PC-9 (cell line): ENCODE measurements at places on chromosomes 6 and 20. TPM values are rescaled to one million over a fixed set of nuclear protein-coding genes. Genes with fewer than 3 reads are reported as not detected.

- H3K4me1 ChIP-seq, result peaks cover 42% of the 10 kb centered on the region
- no peak for DNase-seq
- H3K27me3 ChIP-seq, result no peaks in the 10 kb centered on the region
These were observed 57.2 kb downstream of the TRAM2 start for GRCh38 chr6:52519618-52520017.

DNA sequence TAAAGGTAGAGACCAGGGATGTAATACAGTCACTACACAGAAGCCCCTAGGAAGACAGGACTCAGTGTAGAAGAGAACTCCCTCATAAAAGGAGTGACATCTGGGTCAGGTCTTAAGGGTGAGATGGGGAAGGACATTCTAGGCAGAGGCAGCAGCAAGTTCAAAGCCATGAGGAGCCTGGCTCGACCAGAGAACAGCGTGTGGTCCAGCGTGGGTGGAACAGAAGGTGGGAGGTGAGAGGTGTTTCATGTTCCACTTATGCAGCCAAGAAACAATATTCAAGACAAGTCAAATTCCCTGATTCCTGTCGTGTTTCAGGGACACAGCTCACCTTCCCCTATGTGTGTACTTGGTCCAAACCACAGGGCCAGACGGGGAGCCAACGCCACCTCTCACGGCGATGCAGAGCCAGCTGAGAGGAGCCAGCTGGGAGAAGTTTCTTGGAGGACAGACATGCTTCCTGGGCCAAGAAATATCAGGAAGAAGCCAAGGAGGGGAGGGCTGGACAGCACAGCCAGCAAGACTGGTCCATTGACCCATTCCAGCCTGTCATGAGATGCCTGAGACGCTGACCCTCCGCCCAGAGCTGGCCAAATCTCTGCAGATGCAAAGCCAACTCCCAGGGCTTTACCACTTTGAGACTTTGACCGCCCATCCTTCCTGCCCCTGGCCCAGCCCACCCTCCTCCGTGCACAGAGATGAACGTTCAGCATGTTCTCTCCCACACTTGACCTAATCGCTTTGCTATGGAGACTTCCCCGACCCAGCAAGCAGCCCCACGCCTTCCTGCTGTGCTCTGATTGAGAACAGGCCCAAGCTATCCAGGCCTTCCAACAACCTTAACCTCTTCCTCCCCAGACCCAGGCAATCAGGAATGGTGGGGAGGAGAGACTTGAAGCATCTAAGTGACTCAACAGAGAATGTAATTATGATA is 113.8 kb downstream of the PRND start:
- no peaks in the 10 kb centered on the region for H3K4me1 ChIP-seq
- H3K4me3 ChIP-seq, result no peak overlapping the region
- H3K36me3 ChIP-seq, result no peaks in the 10 kb centered on the region
- peaks cover 4% of the 10 kb centered on the region; the same call in 1 of the 2 replicates for H3K27me3 ChIP-seq

GRCh38 chr6:62993951-62994350 is 217.3 kb upstream of the FKBP1C start:
- H3K27ac ChIP-seq, result no peak overlapping the region
- no peak for DNase-seq
- no peaks in the 10 kb centered on the region for H3K4me1 ChIP-seq

GRCh38 chr20:64115171-64115911 is 8.0 kb upstream of the NPBWR2 start:
- H3K27me3 ChIP-seq, result peaks cover 55% of the 10 kb centered on the region
- DNase-seq, result no peak
- no peak overlapping the region for H3K27ac ChIP-seq
- no peaks in the 10 kb centered on the region for H3K4me1 ChIP-seq
- H3K36me3 ChIP-seq, result no peaks in the 10 kb centered on the region
- no peak overlapping the region for H3K4me3 ChIP-seq

DNA sequence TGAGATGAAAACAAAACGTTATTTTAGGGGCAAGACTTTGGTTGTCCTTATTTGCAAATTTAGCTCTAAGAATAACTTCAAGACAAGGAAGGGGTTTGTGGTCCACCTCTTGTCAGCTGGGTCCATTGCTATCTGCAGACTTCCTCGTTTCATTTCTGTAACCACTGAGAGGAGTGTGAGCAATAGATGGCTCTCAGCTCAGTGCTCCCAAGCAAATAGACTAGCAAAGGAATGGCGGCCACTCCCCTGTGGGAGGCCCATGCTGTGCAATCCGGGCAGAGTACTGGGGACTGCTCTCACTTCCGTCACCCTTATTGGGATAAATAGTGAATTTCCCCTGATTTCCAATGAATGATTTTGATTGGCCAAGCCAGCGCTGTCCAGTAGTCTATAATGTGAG is 176.6 kb downstream of the ZDHHC14 start:
- no peaks in the 10 kb centered on the region for H3K27me3 ChIP-seq
- H3K4me3 ChIP-seq, result no peak overlapping the region
- no peaks in the 10 kb centered on the region for H3K36me3 ChIP-seq
- H3K4me1 ChIP-seq, result peaks cover 11% of the 10 kb centered on the region

DNA sequence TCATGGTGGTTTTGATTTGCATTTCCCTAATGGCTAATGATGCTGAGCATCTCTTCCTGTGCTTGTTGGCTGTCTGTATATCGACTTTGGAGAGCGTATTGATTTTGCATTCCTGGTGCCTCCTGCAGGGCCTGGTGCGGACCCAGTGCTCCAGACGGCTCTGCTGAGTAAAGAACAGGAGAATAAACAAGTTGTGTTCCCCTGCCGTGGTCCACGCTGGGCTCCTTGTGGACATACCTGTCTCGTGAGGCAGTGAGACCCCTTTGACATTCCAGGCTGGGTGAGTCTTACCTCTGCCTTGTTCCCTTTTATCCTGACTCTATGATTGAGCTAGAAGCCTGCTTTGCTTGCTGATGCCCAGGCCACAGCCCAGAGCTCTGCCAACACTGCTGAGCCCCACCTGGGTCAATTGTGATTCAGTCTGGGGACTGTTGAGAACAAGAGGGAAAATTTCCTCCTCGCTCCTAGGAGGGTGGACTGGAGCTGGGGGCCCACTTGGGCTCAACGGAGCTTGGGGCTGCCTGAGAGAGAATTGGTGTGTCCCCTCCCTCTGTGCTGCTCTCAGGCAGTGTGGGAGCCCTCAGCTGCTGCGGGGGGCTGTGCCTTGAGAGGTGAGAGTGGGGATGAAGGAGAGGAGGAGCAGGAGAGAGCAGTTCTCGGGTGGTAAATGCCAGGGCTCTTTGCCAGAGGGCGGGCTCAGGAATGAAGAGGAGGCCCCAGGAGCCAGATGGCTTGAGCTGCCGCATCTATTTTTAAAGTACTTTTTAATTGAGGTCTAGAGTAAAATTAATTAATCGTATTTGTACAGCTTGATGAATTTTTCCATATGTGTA is 43.7 kb upstream of the PMEPA1 start:
- no peak for DNase-seq
- H3K36me3 ChIP-seq, result no peaks in the 10 kb centered on the region
- H3K4me1 ChIP-seq, result peaks cover 10% of the 10 kb centered on the region
- H3K27ac ChIP-seq, result no peak overlapping the region
- H3K27me3 ChIP-seq, result no peaks in the 10 kb centered on the region
- no peak overlapping the region for H3K4me3 ChIP-seq

Gene RNF182
- 0.13 and 0.18 TPM in 2 replicates for total RNA-seq

Gene DZANK1
- 4.4 and 7.3 TPM in 2 replicates for total RNA-seq

Gene C6orf58
- total RNA-seq, result not detected in 2 replicates

Gene PACSIN1
- total RNA-seq, result 5.0 and 6.4 TPM in 2 replicates

Gene MPIG6B
- 0.43 and 0.59 TPM in 2 replicates for total RNA-seq

Gene HLA-DOA
- not detected in 2 replicates for total RNA-seq

Gene GNMT
- 0.57 TPM in 1 of 2 replicates, not detected in the other for total RNA-seq
